Tracheal epithelial cell (primary cell): ENCODE measurements at places on chromosomes 5 and 9. TPM values are rescaled to one million over a fixed set of nuclear protein-coding genes. Genes with fewer than 3 reads are reported as not detected.

Gene GCNT4
- 3.6 and 4.7 TPM in 2 replicates for total RNA-seq

Gene PITX1
- 43.9 and 87.6 TPM in 2 replicates for total RNA-seq

Gene FBXO38
- 41.1 and 48.7 TPM in 2 replicates for total RNA-seq

Gene PCDHA6
- 0.43 and 0.48 TPM in 2 replicates for total RNA-seq

Gene ABHD17B
- 18.3 and 29.2 TPM in 2 replicates for total RNA-seq

Gene GZMA
- not detected in 2 replicates for total RNA-seq

Gene FGD3
- total RNA-seq = 1.2 and 2.6 TPM in 2 replicates

Gene IFNA2
- not detected in 2 replicates for total RNA-seq
